ENCODE measurements at places on chromosomes 1 and 21. TPM values are rescaled to one million over a fixed set of nuclear protein-coding genes. Genes with fewer than 3 reads are reported as not detected.

Gene SLFNL1
- 0.33 TPM for total RNA-seq

Gene ZNF281
- 13.5 TPM for total RNA-seq

Gene LMX1A
- total RNA-seq, result not detected

Gene HMCN1
- not detected for total RNA-seq

Gene LIN28A
- not detected for total RNA-seq

Gene TPTE
- total RNA-seq, result not detected

Gene SYPL2
- not detected for total RNA-seq

Gene MMEL1
- total RNA-seq, result 1.5 TPM

Gene SCYL3
- 16.8 TPM for total RNA-seq

Gene MEX3A
- total RNA-seq, result 0.05 TPM

Gene SLAMF1
- 106 TPM for total RNA-seq

Gene SLC30A2
- total RNA-seq, result not detected

Gene ZSWIM5
- 0.38 TPM for total RNA-seq

Gene C4BPB
- total RNA-seq, result 0.43 TPM

Gene GJA4
- not detected for total RNA-seq

Gene DENND4B
- total RNA-seq, result 166 TPM

DNA sequence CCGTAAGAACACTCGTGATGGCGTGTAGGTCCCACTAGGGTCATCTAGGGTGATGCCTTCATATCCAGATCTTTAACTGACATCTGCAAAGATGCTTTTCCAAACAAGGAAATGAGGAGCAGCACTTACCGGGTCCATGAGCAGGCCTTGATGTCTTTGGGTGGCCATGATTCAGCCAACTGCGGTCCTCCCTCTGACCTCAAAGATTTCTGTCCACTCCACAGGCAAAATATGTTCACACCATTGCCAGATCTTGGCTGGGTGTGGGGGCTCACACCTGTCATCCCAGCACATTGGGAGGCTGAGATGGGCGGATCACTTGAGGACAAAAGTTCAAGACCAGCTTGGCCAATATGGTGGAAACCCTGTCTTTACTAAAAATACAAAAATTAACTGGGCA is 18.2 kb downstream of the TRPM2 start:
- H3K4me3 ChIP-seq, result no peak overlapping the region
- peaks cover 30% of the 10 kb centered on the region for H3K4me1 ChIP-seq
- no peaks in the 10 kb centered on the region for H3K27me3 ChIP-seq
- no peak for DNase-seq

DNA sequence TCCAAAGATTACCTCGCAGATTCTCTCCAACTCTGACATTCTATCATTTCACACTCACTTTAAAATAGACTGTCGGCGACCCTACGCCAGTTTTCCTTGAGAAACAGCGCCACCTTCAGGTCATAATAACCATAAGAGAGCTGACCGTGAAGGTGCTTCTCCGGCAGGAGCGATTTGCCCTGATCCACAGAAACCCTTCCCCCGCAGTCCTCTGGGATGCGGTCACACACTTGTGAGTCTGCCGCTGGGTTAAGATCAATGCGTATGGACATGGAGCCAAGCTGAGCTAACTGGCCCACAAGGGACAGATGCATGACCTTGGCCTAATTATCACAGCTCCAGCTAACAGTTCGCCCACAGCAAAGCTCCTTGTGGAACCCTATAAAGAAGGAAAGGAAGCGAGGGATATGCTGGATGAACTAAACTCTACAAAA is 32.8 kb upstream of the IFNAR2 start:
- H3K27ac ChIP-seq, result no peak overlapping the region
- no peaks in the 10 kb centered on the region for H3K36me3 ChIP-seq
- no peak overlapping the region for H3K4me3 ChIP-seq

- H3K4me1 ChIP-seq, result no peaks in the 10 kb centered on the region
- H3K36me3 ChIP-seq, result no peaks in the 10 kb centered on the region
- no peak for DNase-seq
These were observed 6.2 kb upstream of the AADACL3 start for GRCh38 chr1:12709696-12710095.

DNA sequence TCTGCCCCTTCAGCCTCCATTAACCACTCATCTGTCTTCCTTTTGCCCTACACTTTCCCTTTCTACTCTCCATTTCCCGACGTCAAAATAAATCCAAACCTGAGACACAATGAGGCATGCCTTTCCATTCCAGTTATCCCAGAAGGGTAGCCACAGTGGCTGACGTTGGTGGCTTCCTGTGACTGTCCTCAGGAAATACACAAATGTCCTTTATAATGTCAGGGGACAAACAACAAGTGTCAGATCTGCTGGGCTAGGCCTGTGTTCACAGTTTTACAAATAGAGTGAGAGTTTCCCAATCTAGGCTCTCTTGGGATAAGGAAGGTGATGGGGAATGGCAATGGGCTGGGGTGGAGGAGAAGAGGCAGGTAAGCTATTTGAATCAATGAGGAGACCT is 135.3 kb downstream of the BRINP2 start:
- H3K4me1 ChIP-seq, result no peaks in the 10 kb centered on the region
- H3K4me3 ChIP-seq, result no peak overlapping the region
- DNase-seq, result no peak
- no peaks in the 10 kb centered on the region for H3K27me3 ChIP-seq
- H3K27ac ChIP-seq, result no peak overlapping the region
- H3K36me3 ChIP-seq, result no peaks in the 10 kb centered on the region

DNA sequence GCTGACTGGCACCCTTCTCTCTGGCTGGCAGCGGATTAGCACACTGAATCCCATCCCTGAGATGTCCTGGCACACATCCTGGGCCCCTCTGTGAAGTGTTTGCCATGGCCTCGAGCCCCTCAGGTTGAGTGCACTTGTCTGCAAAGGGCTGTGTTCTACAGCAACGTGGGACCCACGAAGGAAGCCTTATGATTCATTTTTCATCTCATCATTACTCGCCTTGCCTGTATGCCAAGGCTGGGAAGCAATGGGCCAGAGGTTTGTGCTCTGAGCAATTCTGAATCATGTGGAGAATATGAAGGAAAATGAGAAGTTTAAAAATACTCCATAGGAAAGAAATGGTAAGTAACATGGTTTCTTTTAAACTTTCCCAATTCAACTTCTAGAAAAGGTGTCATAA is 124.8 kb upstream of the LMO4 start:
- H3K27ac ChIP-seq, result no peak overlapping the region
- H3K36me3 ChIP-seq, result no peaks in the 10 kb centered on the region
- no peak overlapping the region for H3K4me3 ChIP-seq
- no peak for DNase-seq

- no peak overlapping the region for H3K4me3 ChIP-seq
- H3K27me3 ChIP-seq, result no peaks in the 10 kb centered on the region
- no peak for DNase-seq
- H3K4me1 ChIP-seq, result peaks cover 13% of the 10 kb centered on the region
- no peak overlapping the region for H3K27ac ChIP-seq
These were observed 7.4 kb downstream of the POFUT2 start for GRCh38 chr21:45280178-45280821.

GRCh38 chr1:177346790-177347359 is 176.1 kb downstream of the BRINP2 start:
- H3K27me3 ChIP-seq, result no peaks in the 10 kb centered on the region
- DNase-seq, result no peak
- H3K4me3 ChIP-seq, result no peak overlapping the region

GRCh38 chr21:14451546-14451945 is 68.6 kb upstream of the HSPA13 start:
- no peaks in the 10 kb centered on the region for H3K27me3 ChIP-seq
- peaks cover 44% of the 10 kb centered on the region for H3K4me1 ChIP-seq
- no peak for DNase-seq
- no peak overlapping the region for H3K4me3 ChIP-seq

DNA sequence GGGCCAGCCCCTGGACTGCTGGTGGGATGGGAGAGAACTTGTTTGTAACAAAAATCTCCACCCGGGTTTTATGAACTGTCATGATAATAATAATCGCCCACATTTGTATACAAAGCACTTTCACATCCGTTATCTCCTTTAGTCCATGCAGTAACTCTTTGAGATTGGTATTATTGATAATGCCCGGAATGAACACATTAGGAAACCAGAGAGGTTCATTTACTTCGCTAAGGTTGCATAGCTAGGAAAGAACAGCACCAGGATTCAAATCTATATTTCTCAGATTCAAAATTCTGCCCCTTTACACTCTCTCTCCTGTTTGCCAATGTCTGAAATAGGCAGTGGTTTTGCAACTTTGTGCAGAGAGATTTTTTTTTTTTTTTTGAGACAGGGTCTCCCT is 131.4 kb downstream of the FOXD2 start:
- H3K27me3 ChIP-seq, result peaks cover 3% of the 10 kb centered on the region
- no peak overlapping the region for H3K27ac ChIP-seq
- DNase-seq, result no peak
- no peaks in the 10 kb centered on the region for H3K36me3 ChIP-seq

DNA sequence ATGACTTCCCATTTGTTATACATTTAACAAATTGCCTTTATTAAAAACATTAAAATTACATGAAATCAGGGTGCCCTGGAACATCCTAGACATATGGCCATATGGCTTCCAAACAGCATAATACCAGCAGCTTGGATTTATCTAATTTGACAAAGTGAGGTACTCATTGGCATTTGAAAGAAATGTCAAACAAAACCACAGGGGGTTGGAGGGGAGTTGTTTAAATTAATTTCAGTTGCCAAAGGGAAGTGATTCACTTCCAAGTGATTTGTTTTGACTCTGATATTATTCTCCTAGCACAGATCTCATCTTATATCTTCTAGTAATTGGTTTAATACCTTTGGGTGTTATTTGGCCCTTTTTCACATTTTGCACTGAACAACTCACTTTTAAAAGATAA is 24.5 kb upstream of the POU2F1 start:
- DNase-seq, result no peak
- H3K27ac ChIP-seq, result no peak overlapping the region
- peaks cover 1% of the 10 kb centered on the region for H3K27me3 ChIP-seq
- no peak overlapping the region for H3K4me3 ChIP-seq
- no peaks in the 10 kb centered on the region for H3K4me1 ChIP-seq

GRCh38 chr1:147626291-147626690 is 44.0 kb downstream of the ACP6 start:
- H3K36me3 ChIP-seq, result peaks cover 21% of the 10 kb centered on the region
- H3K27me3 ChIP-seq, result no peaks in the 10 kb centered on the region
- no peak overlapping the region for H3K4me3 ChIP-seq
- H3K4me1 ChIP-seq, result peaks cover 44% of the 10 kb centered on the region

DNA sequence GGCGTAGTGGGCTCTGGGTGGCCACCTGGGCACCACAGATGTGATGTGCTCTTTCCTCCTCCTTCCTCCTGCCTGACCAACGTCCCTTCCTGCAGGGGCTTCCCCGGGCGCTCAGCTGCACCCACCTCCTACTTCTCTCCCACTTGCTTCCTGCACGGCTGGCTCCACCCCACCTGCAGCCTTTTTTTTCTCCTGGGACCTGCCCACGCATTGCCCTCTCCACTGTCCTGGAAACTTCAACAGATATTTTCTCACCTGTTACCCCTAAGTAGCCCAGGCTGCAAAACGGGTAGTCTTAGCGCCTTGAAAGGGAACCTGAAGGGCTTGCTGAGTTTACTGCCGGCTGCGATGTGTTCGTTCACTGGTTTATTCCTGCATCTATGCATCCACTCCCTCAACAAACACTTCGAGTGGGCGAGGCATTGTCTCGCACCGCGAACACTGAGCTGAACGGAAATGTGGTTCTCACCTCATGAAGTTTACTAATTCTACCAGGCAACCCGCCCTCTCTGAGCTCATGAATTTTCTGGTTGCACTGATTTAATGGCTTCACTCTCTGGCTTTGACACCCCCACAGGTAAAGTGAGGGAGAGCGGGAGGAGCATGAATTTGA is 23.6 kb downstream of the ZBTB18 start:
- peaks cover 14% of the 10 kb centered on the region for H3K27me3 ChIP-seq
- DNase-seq, result peak; percentile 58
- H3K27ac ChIP-seq, result peak overlapping the region; percentile 48

DNA sequence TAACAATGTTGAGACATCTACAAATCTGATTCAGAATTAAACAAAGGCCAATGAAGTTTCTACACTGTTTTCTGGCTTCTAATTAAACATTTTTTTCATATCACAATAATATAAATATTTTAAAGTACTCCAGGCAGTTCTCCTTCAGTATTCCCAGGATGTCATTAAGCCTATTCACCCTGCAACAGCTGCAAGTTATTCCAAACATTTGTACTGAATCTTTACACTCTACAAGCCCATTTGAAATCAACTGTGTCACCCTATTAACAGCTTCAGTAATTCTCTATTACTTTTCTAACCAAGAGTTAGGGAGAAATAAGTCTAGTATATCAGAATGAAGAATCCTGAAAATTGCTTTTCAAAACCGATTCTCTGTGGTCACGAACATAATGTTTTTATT is 124.6 kb downstream of the OLFML2B start:
- no peak for DNase-seq
- H3K27ac ChIP-seq, result no peak overlapping the region
- H3K4me1 ChIP-seq, result no peaks in the 10 kb centered on the region
- no peak overlapping the region for H3K4me3 ChIP-seq
- H3K36me3 ChIP-seq, result no peaks in the 10 kb centered on the region

GRCh38 chr1:185351734-185352466 is 34.9 kb upstream of the IVNS1ABP start:
- H3K27me3 ChIP-seq, result no peaks in the 10 kb centered on the region
- peaks cover 3% of the 10 kb centered on the region for H3K4me1 ChIP-seq
- no peak for DNase-seq
- H3K36me3 ChIP-seq, result no peaks in the 10 kb centered on the region
- H3K4me3 ChIP-seq, result no peak overlapping the region

- DNase-seq, result no peak
- H3K4me3 ChIP-seq, result no peak overlapping the region
- peaks cover 33% of the 10 kb centered on the region for H3K27me3 ChIP-seq
- H3K27ac ChIP-seq, result no peak overlapping the region
- H3K4me1 ChIP-seq, result no peaks in the 10 kb centered on the region
- H3K36me3 ChIP-seq, result peaks cover 6% of the 10 kb centered on the region
These were observed 8.1 kb upstream of the TEDDM1 start for GRCh38 chr1:182408435-182409075.

- H3K4me3 ChIP-seq, result no peak overlapping the region
- no peak overlapping the region for H3K27ac ChIP-seq
- H3K36me3 ChIP-seq, result peaks cover 47% of the 10 kb centered on the region
- DNase-seq, result no peak
- H3K4me1 ChIP-seq, result peaks cover 12% of the 10 kb centered on the region
- H3K27me3 ChIP-seq, result no peaks in the 10 kb centered on the region
These were observed 29.3 kb downstream of the NUP133 start for GRCh38 chr1:229478852-229479251.

GRCh38 chr1:9892563-9893528 is 17.2 kb downstream of the CTNNBIP1 start:
- no peak for DNase-seq
- peaks cover 16% of the 10 kb centered on the region for H3K4me1 ChIP-seq
- no peaks in the 10 kb centered on the region for H3K36me3 ChIP-seq
- no peak overlapping the region for H3K27ac ChIP-seq
- H3K4me3 ChIP-seq, result no peak overlapping the region

GRCh38 chr1:197811769-197812168 is 36.5 kb upstream of the DENND1B start:
- no peak for DNase-seq
- no peak overlapping the region for H3K27ac ChIP-seq
- H3K4me1 ChIP-seq, result peaks cover 1% of the 10 kb centered on the region
- no peaks in the 10 kb centered on the region for H3K36me3 ChIP-seq
- H3K27me3 ChIP-seq, result no peaks in the 10 kb centered on the region
